ENCODE measurements at places on chromosomes 5 and 9. TPM values are rescaled to one million over a fixed set of nuclear protein-coding genes. Genes with fewer than 3 reads are reported as not detected.

DNA sequence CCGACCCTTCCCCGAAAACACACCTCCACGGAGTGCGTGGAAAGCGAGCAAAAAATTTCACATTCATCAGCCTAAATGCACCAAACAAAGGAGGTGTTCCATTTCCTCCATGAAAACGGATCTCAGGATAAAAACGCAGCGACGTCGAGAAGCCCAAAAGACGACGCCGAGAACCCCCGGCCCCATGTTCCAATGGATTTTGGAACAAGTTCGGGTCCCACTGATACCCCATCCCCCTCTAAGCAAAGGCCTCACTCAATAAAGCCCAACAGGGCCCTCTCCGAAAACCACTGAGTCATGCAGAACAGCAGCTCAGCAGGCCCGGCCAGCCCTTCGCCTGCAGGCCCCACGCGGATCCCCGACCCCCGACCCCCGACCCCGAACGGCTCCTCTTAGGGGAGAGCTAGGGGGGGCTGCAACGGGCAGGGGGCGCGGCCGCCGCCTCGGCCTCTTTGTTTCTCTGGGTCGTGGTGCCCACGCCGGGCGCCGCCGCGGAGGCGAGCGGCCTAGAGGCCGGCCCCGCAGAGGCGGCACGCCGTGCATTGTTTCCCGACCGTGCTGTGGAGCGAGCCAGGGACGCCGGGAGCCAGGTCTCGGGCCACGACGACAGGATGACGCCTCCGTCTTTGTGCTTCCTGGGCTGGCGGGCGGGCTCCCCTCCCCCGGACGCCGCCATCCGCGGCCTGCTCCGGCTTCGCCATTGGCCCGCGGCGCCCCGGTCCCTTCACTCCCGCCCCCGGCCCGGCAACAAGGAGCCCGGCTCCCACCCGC is 915 bp downstream of the ZFAND5 start:
- peak; percentile 79 for DNase-seq

DNA sequence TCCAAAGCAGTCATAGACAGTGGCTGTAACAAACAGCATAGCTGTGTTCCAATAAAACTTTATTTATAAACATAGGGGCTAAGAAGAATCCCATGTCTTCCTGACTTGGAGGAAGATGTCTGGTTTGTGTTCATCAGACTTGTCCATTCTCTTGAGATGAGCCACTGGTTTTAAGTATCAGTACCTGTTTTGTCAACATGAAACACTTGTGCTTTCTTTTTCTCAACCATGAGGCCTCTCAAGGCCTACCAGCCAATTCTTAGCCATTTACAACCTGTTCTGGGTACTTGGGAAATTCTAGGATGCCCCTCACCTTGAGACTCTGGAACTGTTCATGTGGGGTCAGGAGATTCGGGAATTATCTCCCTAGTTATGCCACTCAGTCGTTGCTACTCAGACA is 154.3 kb upstream of the PPP1R2B start:
- no peak for DNase-seq

Gene FGF1
- not detected for total RNA-seq

DNA sequence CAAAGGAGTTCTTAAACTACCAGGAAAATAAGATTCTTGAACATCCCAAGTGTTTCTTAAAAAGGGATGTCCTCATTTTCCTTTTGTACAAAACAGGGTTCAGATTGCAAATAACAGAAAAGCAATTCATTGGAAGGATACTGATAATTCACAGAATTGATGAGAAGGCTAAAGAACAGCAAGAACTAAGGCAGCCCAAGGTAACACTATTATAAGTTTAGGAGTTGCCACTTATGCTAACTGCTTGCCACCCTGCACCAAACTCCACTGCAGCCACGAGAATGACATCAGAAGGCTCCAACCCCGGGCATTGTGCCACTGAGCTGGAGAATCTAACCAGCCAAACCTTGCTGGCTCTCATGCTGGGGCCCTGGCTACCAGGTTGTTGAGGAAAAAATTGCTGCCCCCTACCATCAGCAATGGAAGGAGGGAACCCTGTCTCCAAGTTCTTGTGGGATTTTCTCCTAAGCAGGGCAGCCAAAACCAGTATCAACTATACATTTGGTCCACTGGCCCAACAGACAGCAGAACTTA is 123.4 kb downstream of the ARL15 start:
- no peak for DNase-seq

- no peak for DNase-seq
Measured at GRCh38 chr5:111353035-111353434, 128.9 kb downstream of the CAMK4 start.

Measured in activated T-cell treated with anti-CD3 and anti-CD28 coated beads, Interleukin-2, amount 50 U/mL, for 72 hours (primary cell).